ENCODE measurements at places on chromosomes 1 and 21.
A peak's percentile ranks its signal among the peaks of the same experiment; 100 is the strongest.

DNA sequence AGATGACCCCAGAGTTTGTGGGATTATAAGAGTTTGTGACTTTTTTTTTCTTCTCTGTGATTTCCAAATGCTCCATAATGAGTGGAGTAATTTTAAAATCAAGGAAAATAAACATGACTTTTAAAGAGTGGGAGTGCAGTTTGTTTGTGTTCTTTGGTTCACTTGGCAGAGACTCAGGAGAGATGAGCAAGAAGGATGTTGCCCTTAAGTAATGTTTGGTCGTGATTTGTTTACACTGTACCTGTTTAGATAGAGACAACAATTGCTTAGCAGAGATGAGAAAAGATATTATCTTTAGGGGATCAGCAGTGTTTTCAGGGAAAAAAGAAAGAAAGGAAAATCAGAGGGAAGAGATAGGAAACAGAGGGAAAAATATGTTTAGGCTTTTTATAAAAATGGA lies 170.8 kb downstream of the ADSS2 start:
- no peak for DNase-seq

- DNase-seq = no peak
Observed at GRCh38 chr1:173590557-173590956, 12.3 kb downstream of the SLC9C2 start.

- no peak for DNase-seq
Observed at GRCh38 chr1:226427131-226427530, 19.2 kb upstream of the PARP1 start.

DNA sequence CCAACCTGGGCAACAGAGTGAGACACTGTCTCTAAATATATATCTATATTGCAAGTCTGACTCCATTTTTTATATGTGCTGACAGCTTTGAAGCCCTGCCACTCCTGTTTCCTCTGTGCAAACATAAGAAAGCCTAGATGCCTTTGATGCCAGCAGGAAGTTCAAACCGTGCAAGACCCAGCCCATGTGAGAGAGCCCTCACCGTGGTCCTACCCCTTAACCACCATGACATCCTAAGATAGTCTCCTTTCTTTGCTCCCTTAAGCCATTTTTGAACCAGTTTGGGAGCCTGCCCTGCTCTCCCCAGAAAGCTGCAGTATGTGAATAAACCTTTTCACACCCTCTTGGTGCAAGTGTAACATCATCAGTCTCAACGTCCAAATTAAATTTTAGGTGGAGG lies 3.7 kb upstream of the DIPK1A start:
- no peak for DNase-seq

- no peak for DNase-seq
Observed at GRCh38 chr1:27550510-27551169, 53.3 kb downstream of the AHDC1 start.

DNA sequence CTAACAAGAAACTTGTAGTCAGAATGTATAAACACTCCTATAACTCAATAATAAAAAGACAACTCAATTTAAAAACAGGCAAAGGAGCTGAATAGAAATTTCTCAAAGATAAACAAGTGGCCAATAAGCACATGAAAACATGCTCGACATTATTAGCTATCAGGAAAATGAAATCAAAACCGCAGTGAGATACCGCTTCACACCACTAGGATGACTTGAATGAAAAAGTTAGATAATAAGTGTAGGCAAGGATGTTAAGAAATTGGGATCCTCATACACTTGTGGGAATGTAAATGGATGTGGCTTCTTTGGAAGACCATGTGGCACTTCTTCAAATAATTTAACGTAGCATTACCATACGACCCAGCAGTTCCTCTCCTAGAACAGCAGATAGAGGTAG lies 8.9 kb downstream of the RALGPS2 start:
- DNase-seq = no peak

DNA sequence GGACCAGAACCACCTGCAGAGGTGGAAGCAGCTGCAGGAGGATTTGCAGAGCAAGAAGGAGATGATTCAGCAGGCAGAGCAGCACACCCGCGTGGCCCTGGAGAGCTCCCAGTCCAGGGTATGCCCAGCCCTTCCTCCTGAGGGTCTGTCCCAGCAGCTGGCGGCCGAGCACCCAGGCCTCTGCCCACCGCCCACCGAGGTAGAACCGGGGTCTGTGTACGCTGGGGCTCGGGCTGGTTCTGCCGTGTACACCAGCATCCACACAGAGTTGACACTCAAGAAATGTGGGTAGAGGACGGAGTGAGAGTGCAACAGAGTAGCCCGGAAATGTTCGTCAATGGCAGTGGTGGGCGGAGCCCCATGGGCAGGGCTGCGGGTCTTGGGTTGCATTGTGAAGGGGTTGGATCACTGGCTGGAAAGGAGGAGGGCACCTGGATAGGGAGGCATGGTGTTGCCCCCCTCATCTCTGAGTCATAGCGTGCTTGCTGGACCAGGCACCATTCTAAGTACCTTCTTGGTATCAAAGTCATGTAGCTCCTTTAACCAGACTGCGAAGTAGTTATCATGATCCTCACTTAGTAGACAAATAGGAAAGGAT lies 5.1 kb upstream of the SMIM1 start:
- no peak for DNase-seq

DNA sequence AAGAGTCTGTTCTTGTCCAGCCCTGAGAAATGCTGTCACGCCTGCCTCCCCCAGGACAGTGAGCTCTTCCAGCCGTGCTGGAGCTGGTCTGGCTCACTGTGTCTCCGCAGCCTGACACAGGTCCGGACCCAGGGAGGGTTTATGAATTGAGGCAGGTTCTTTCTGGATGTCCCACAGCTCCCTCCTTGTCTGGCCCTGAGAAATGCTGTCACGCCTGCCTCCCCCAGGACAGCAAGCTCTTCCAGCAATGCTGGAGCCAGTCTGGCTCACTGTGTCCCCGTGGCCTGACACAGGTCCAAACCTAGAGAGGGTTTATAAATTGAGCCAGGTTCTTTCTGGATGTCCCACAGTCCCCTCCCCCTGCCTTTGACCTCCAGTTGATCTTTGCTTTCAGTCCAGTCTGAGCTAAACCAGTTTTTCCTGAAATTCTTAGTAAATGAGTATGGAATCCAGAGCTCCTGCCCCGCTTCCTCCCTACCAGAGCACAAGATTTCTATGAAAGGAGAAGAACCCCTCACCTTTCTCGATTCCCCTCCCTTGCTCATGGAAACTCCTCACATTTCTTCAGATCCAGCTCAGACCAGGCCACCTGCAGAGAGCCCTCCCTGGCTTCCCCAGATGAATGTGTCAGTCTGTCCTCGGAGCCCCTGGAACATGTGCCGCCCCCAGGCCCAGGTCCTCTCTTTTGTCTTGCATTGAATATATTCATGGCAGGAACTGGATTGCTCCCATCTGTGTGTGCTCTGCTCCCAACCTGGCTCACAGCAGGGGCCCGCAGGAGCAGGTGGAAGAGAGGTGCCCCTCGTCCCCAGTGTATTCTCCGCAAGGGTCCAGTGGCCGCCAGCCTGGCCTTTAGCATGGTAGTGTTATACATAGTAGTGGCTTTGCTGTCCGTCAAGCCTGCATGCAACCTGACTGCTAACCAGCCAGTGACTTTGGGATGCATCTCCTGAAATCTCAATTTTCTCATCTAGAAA lies 116.3 kb downstream of the EPHB2 start:
- DNase-seq = no peak

DNA sequence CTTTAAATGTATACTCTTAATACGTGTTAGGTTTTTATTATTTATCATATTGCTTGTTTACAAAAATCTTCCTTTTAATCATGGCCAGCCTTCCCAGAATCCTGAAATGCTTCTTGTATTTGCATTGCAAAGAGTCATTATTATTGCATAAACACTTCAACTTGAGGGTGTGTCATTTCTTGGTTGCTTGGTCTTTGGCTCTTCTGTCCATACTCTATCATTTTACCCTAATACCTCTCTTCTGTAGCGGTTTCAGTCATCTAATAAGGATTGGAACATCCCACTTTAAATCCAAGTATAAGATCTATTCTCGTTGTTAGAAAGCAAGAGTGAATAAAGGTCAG lies 200.6 kb upstream of the CACYBP start:
- DNase-seq = no peak

- DNase-seq = no peak
Observed at GRCh38 chr1:212953321-212953720, 3.0 kb downstream of the VASH2 start.

DNA sequence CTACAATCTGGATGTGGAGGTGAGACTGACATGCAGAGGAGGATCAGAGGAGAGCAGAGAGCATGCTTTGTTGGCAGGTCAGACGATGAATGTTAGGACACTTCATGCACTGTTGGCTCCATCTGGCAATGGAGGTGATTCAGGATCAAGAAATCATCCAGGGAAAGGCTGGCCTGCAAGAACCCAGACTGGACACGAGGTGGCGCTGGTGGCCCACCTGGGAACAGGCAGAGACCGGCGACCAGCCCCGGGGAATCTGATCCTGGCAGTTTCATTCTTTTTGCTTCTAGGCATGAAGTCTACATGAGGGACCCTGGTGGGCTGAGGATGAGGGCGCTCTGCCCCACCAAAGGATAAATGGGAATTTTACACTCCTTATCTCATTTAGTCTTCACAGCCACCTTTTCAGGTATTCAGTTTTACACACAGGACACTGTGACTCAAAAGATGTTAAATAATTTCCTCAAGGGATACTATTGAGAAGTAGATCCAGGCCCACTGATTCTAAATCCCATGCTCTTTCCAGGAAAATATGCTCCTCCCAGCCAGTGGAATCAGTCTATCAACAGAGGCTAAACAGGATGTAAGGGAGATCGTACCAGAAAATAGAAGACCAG lies 26.2 kb upstream of the SCMH1 start:
- DNase-seq = peak; percentile 88

DNA sequence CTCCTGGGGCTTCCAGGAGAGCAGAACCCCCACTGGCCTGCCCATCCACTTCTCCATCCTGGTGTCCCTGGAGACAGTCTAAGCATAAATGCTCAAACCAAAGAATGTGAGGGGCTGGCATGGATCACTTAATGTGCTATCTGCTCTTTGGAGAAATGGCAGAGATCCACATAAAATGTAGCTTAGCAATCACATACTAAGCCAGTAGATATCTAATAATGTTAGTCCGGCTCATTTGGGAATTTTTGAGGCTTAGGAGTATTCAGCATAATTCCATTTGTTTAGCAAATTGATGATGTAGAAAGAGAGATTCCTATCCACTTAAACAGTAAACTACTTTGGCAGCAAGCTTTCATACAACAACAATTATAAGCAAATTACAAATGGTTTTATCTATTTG lies 90.7 kb downstream of the TENT5C start:
- DNase-seq = no peak

DNA sequence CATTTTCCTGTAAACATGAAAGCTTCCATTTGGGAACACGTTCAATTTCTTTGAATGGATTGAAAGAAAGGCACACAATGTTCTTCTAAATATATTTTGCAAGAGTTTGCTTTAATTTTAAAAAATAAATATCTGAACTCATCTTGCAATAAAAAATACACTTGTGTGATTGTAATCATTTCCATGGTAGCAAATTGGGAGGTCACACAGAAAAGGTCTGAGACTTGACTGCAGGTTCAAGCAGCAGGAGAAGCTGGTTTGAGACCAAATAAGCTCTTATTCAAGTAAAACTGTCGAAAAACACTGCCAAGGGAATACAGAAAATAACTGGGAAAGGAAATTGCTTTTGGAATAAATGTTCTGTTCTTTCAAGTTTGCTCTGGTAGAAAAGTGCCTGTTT lies 498.9 kb downstream of the ADGRL2 start:
- no peak for DNase-seq

DNA sequence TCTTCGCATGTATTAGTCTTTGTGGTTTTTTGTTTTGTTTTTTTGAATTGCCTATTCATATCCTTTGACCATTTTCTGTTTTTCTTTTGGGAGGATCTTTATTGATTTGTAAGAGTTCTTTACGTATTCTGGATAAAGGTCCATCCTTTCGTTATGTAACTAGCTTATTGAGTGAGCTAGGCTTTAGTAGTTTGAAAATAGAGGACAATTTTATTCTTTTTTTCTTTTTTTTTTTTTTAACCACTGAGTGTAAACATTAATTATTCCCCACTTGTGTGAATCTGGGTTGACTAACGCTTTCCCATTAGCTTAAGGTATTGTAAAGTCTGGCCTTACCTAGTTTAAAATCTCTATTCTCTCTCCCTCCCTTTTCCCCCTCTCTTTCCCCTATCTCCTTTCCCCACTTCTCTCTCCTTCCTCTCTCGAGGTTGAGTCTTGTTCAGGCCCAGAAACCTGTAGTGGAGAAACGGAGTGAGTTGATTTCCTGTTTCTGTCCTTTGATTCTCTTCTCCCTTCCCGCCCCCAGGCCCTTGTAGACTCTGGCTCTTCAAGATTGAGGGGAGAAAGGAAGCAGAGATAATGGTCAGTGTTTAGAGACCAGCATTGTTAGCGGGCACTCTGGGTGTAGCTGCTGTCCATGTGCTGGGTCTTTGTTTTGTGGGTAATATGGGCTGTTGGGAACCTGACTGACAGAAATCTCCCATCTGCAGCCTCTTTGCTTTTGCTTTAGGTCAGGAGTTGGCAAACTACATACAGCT lies 1.5 kb downstream of the MORC3 start:
- no peak for DNase-seq

GRCh38 chr1:80656014-80656636 lies 1144.6 kb upstream of the ADGRL2 start:
- no peak for DNase-seq

Data from sigmoid colon (tissue), 7 donors.